Body of pancreas (tissue), 4 donors: ENCODE measurements at places on chromosomes 4 and X. TPM values are rescaled to one million over a fixed set of nuclear protein-coding genes. Genes with fewer than 3 reads are reported as not detected.

The SCARB2 gene
- 167 TPM for total RNA-seq

The NAA11 gene
- total RNA-seq = not detected

The ARX gene
- not detected for total RNA-seq

The GAGE12E gene
- total RNA-seq = not detected

The C1GALT1C1 gene
- 7.9 TPM for total RNA-seq

The OPRPN gene
- 2.1 TPM for total RNA-seq

The TMPRSS11F gene
- not detected for total RNA-seq

The CD38 gene
- total RNA-seq = 2.6 TPM

The CT45A6 gene
- not detected for total RNA-seq

The NDNF gene
- total RNA-seq = 0.66 TPM

- H3K4me1 ChIP-seq = no peaks in the 10 kb centered on the region
- no peaks in the 10 kb centered on the region for H3K27me3 ChIP-seq
- no peak overlapping the region for H3K4me3 ChIP-seq
- no peak overlapping the region for H3K27ac ChIP-seq
- no peaks in the 10 kb centered on the region for H3K36me3 ChIP-seq
- DNase-seq = peak; percentile 26
Observed at GRCh38 chrX:149286940-149287349, 218.2 kb downstream of the IDS start.

DNA sequence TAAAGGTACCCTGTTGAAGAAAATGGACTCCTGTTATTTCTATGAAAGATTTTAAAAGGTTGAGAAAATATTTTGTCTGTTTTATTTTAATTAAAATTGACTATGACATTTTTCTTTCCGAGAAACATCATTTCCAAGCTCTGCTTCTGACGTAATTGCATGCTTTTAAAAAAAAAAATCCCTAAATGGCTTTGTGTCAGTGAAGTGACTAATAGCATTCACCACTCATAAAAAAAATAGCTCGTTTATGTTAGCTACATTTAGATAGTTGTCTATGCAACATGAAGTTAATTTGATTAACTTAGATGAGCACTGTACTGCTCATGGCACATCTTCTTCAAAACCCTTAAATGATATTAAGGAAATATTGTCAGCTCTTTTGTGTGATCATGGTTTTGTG, 105.1 kb upstream of the KLHL13 start:
- H3K36me3 ChIP-seq = no peaks in the 10 kb centered on the region
- H3K4me3 ChIP-seq = no peak overlapping the region
- H3K27ac ChIP-seq = no peak overlapping the region
- DNase-seq = no peak

- H3K27me3 ChIP-seq = no peaks in the 10 kb centered on the region
- H3K36me3 ChIP-seq = no peaks in the 10 kb centered on the region
- H3K27ac ChIP-seq = no peak overlapping the region
- no peak for DNase-seq
Observed at GRCh38 chr4:27239641-27240040, 379.0 kb downstream of the STIM2 start.

DNA sequence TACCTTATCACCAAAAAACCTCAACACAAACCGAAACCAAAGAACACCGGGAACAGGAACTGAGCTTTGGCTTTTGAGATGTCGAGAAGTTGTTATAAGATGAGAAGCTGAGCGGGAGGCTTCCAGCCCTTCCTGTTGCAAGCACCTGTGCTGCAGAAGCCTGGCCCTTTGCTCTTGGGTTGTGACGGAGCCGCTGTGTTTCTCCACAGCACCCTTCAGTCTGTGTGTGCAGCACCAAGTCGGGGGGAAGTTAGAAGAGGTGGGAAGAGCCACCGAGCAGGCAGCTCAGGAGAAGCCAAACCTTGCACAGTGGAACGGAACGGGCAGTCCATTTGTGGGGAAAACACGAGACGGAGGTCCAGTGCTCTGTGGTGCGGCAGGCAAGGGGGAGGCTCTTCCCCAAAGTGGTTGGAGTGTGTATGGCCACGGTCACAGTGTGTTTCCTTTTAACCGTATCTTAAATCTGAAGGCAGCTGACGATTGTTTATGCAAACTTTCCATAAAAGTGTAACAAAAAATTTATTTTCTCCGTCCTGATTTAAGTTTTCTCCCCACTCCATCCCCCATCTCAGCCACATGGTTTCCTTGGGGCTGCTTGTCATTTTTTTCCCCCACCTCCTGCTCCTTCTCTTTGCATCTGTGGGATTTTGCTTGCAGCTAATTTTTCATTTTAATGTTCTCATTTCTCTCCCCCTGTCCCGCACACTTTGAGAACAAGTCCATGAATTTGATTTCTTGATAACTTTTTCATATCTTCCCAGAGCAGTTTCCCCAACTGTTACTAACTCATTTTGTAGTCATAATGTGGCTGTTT, 123.7 kb downstream of the STOX2 start:
- no peak overlapping the region for H3K27ac ChIP-seq
- H3K27me3 ChIP-seq = no peaks in the 10 kb centered on the region

- H3K4me3 ChIP-seq = no peak overlapping the region
- no peak overlapping the region for H3K27ac ChIP-seq
- H3K4me1 ChIP-seq = no peaks in the 10 kb centered on the region
- H3K36me3 ChIP-seq = no peaks in the 10 kb centered on the region
Observed at GRCh38 chrX:40035726-40036125, 62.0 kb downstream of the BCOR start.

DNA sequence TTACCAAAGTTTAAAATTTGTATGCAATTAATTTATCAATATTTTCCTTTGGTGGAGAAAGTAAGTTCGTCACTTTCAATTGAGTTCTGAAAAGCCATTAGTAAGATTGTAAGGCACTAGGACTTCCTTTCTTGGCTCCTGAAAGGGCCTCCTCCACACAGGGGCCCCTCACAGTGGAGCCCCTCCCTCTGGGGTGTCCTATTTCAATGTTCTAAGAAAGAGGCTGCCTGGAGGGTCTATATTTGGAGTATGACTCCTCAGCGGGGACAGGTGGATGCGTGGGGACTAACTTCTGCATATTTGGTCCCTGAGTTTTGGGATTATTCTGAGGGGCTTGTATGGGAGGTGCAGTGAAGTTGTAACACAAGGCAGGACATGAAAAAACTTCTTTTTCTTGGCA, 1.6 kb upstream of the ARMCX4 start:
- H3K36me3 ChIP-seq = no peaks in the 10 kb centered on the region
- H3K4me3 ChIP-seq = no peak overlapping the region
- no peak overlapping the region for H3K27ac ChIP-seq
- no peaks in the 10 kb centered on the region for H3K4me1 ChIP-seq
- no peak for DNase-seq

- no peaks in the 10 kb centered on the region for H3K27me3 ChIP-seq
- H3K4me1 ChIP-seq = no peaks in the 10 kb centered on the region
- H3K4me3 ChIP-seq = no peak within 1 kb of the TSS
- no peak for DNase-seq
- no peaks in the 10 kb centered on the region for H3K36me3 ChIP-seq
- no peak within 1 kb of the TSS for H3K27ac ChIP-seq
Observed at GRCh38 chrX:131058136-131058868, at the start of gene ARHGAP36. Gene ARHGAP36 (plus strand): TSS chrX:131058346. CDS start chrX:131081666, 23,320 bp downstream.

GRCh38 chrX:132501606-132502005, 12.8 kb upstream of the MBNL3 start:
- no peaks in the 10 kb centered on the region for H3K36me3 ChIP-seq
- H3K4me1 ChIP-seq = peaks cover 16% of the 10 kb centered on the region
- H3K27me3 ChIP-seq = no peaks in the 10 kb centered on the region
- no peak overlapping the region for H3K4me3 ChIP-seq

- DNase-seq = no peak
- no peaks in the 10 kb centered on the region for H3K27me3 ChIP-seq
- no peaks in the 10 kb centered on the region for H3K36me3 ChIP-seq
- H3K4me1 ChIP-seq = no peaks in the 10 kb centered on the region
- no peak overlapping the region for H3K27ac ChIP-seq
- H3K4me3 ChIP-seq = no peak overlapping the region
Observed at GRCh38 chr4:37232315-37232714, 12.2 kb upstream of the NWD2 start.

DNA sequence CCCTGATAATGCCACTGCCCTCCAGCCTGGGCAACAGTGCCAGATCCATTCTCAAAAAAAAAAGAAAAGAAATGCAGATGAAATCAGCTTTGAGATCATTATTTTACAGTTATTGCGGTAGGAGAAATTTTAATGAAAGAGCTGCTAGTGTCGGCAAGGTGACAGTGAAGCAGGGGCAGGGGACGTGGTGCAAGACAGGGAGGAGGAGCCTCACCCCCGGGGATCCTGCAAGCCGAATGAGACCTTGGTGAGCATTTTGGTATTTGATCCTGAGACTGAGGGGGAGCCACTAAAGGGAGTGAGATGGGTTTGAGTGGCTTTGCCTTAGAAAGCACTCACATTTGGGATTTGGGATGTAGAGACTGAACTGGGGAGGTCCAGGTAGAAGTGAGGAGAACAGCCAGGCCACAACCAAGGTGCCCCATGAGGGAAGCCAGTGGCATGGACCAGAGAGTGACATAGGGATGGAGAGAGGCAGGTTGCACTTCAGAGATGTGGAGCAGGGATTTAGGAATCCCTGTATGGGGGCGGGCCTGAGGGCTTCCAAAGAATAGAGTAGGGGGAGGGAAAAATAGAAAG, 23.6 kb downstream of the RBM10 start:
- H3K27ac ChIP-seq = no peak overlapping the region
- H3K27me3 ChIP-seq = no peaks in the 10 kb centered on the region
- no peak for DNase-seq
- H3K4me1 ChIP-seq = no peaks in the 10 kb centered on the region

GRCh38 chrX:48904626-48905025, 6.8 kb downstream of the SLC35A2 start:
- no peak for DNase-seq
- H3K27ac ChIP-seq = no peak overlapping the region
- peaks cover 5% of the 10 kb centered on the region for H3K36me3 ChIP-seq
- no peaks in the 10 kb centered on the region for H3K27me3 ChIP-seq

DNA sequence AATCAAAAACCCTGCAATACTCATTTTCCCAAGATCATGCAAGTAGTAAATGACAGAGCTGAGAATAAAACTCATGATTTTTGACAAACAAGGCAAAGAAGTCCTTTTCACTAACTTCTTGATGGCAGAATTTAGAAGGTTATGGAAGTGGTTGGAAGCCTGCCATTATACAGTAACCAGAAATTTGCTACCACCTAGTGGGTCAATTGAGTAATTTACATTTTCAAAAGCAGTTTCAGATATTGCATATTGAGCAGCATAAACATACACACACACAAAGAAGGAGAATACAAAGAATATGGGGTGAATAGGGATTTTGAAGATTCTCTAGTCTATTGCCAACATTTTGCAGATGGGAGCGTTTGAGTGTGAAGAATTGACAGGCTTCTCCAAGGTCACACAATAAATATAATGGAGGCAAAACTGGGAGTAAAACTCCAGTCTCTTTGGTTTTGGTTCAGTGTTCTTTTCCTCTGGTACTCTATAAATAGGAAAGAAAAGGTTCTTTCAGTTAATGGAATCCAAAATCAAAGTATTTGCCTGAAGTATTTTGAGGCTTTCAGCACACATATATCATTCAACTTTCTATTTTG, 70.2 kb downstream of the GC start:
- H3K4me1 ChIP-seq = peaks cover 11% of the 10 kb centered on the region
- H3K4me3 ChIP-seq = no peak overlapping the region
- H3K27ac ChIP-seq = no peak overlapping the region
- no peaks in the 10 kb centered on the region for H3K36me3 ChIP-seq

DNA sequence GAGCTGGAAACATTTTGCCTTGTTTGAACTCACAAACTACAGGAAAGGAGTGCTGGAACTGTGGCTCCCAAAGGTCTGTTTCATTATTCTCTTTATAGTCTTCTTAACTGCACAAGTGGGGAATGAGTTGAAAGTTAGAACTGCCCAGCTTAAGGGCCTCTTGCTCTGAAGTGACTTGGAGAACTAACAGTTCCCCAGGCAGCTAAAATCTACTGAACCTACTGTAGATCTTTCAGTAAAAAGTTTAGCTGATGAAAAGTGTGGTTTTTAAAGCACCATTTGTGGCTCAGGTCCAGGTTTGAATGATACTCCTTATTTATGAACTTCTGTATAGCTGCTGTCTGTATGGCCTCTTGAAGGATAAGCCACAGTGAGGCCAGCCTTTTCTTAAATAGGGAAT, 353.8 kb downstream of the MAPK10 start:
- no peaks in the 10 kb centered on the region for H3K4me1 ChIP-seq
- DNase-seq = no peak
- H3K4me3 ChIP-seq = no peak overlapping the region

DNA sequence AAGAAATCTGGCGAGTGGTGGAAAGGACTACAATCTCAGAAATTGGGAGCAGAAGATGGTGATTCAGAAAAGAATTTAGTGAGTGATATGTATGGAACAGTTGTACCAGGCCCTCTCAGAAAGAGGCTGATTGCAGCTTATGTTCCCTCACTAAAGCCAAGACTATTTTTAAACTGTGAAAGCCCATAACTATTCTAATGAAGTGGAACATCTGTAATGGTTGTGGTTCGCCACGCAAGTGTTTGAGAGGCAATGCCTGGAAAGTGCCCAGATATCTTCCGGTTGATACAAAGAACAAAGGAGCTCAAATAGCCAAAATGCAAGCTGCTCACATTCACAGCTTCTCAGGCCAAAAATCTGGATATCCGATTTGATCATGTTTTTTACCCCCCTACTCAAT, 1250.7 kb downstream of the RAPGEF2 start:
- H3K4me3 ChIP-seq = no peak overlapping the region
- DNase-seq = no peak
- H3K27ac ChIP-seq = no peak overlapping the region

DNA sequence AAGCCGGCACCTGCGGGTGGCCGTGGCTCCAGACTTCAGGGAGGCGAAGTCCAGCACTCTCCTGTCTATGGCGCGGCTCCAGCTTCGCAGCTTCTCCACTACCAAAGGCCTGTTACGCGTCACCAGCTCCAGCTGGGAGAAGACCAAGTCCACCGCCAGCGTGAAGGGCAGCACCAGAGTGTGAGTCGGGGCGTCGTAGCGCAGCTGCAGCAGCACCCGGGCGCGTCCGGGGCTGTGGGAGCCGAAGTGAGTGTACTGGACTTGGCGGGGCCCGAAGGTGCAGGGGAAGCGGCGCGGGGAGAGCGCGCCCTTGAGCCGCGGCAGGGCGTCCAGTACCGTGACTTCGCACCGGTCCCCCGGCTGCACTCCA, 444 bp downstream of the FREM3 start:
- DNase-seq = peak; percentile 17
- no peaks in the 10 kb centered on the region for H3K27me3 ChIP-seq
- H3K36me3 ChIP-seq = no peaks in the 10 kb centered on the region
- no peak overlapping the region for H3K4me3 ChIP-seq
- H3K4me1 ChIP-seq = peaks cover 17% of the 10 kb centered on the region

GRCh38 chrX:112837531-112837930, 3.1 kb downstream of the AMOT start:
- H3K27me3 ChIP-seq = no peaks in the 10 kb centered on the region
- H3K4me3 ChIP-seq = no peak overlapping the region

- no peaks in the 10 kb centered on the region for H3K36me3 ChIP-seq
- no peak overlapping the region for H3K4me3 ChIP-seq
- no peaks in the 10 kb centered on the region for H3K4me1 ChIP-seq
- DNase-seq = no peak
- H3K27me3 ChIP-seq = no peaks in the 10 kb centered on the region
- no peak overlapping the region for H3K27ac ChIP-seq
Observed at GRCh38 chrX:19678941-19679340, 163.6 kb upstream of the MAP3K15 start.

GRCh38 chrX:10833299-10834169, 213.1 kb upstream of the MID1 start:
- DNase-seq = peak; percentile 27
- H3K4me1 ChIP-seq = peaks cover 5% of the 10 kb centered on the region
- no peaks in the 10 kb centered on the region for H3K36me3 ChIP-seq
